ENCODE measurements at places on chromosomes 13 and 19.

GRCh38 chr19:20612711-20613316, 47.2 kb upstream of the ZNF737 start:
- DNase-seq: no peak

DNA sequence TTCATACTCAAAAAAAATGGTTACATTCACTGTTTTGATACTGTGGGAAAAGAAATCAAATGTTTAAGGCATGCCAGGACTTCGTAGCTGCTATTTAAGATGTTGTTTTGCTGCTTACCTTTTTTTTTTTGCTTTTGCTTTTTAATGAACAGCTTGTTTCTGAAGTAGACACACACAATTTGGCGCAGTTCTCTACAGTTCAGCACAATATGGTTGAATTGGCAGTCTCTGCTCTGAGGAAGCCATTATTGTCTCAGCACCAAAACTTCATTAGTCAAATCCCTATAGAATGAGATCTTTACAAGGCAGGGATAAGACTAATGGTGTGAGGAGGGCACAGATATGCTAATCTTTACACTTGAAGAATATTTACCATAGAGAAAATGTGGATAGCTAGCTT, 197.6 kb downstream of the SLITRK5 start:
- no peak for DNase-seq

DNA sequence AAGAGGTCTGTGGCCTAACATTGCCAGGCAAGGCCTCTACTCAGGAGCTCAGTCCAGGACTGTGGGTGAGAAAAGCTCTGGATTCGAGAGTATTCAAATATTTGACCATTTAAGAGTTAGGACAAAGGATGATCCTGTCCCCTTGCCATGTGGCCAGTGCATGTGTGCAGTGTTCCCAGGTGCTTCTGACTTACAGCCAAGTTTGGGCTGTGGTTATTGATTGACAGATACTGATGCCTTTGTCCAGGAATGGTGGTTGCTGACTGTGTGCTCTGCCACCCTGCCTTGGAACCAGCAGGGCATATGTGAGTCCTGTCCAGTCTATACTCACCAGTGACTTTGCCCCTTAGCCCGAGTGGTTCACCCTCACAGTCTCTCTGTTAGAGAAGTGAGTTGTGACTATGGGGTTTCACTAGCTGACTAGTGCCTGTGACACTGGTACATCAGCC, 51.9 kb downstream of the GARRE1 start:
- DNase-seq: no peak

- peak; percentile 58 for DNase-seq
Measured at GRCh38 chr19:10625003-10625761, at the start of gene SLC44A2. Gene SLC44A2 (plus strand): TSS chr19:10625553. CDS start chr19:10625634, 81 bp downstream.

GRCh38 chr13:98549006-98549727, 27.7 kb downstream of the STK24 start:
- DNase-seq: no peak

DNA sequence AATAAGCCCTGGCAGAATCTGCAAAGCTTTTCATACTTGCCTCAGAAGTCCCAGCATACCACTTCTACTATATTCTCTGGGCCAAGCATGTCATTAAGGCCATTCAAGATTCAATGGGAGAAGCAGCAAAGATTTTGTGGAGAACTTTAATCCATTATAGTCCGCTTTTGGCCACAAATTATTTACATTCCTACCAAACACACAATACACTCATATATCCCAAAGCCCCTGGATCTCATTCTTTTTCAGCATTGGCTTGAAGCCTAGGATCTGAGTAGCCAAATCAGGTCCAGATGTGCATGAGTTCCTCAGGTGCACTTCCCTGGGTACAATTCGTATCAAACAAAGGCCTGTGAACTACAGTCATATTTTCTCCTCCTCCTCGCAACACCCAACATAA, 203.4 kb downstream of the NDFIP2 start:
- DNase-seq: no peak

GRCh38 chr13:109485136-109485794, 301.1 kb downstream of the IRS2 start:
- no peak for DNase-seq

GRCh38 chr19:30667227-30667626, 295.0 kb downstream of the ZNF536 start:
- DNase-seq: no peak

- DNase-seq: no peak
Measured at GRCh38 chr13:74920361-74920760, 561.6 kb downstream of the TBC1D4 start.

GRCh38 chr13:86464193-86464592, 665.0 kb upstream of the SLITRK6 start:
- DNase-seq: peak; percentile 2

GRCh38 chr19:50814883-50815282, 8.7 kb downstream of the KLK1 start:
- DNase-seq: no peak

- DNase-seq: no peak
Measured at GRCh38 chr19:33395561-33396550, 22.3 kb downstream of the CEBPG start.

- peak; percentile 78 for DNase-seq
Measured at GRCh38 chr19:42450314-42450934, 7.7 kb upstream of the CXCL17 start.

DNA sequence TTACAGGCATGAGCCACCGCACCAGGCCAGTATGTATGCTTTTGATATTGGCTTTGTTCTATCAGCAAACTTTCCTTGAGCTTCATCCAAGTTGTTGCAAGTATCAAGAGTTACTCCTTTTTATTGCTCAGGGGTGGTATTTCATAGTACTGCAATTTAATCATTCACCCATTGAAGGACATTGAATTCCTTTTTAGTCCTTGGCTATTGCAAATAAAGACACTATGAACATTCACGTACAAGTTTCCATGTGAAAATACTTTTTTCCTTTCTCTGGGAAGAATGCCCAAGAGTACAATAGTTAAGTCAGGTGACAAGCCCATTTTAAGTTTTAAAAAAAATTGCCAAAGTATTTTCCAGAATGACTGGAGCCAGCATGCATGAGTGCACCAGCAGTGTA, 20.4 kb downstream of the CEACAM3 start:
- no peak for DNase-seq

DNA sequence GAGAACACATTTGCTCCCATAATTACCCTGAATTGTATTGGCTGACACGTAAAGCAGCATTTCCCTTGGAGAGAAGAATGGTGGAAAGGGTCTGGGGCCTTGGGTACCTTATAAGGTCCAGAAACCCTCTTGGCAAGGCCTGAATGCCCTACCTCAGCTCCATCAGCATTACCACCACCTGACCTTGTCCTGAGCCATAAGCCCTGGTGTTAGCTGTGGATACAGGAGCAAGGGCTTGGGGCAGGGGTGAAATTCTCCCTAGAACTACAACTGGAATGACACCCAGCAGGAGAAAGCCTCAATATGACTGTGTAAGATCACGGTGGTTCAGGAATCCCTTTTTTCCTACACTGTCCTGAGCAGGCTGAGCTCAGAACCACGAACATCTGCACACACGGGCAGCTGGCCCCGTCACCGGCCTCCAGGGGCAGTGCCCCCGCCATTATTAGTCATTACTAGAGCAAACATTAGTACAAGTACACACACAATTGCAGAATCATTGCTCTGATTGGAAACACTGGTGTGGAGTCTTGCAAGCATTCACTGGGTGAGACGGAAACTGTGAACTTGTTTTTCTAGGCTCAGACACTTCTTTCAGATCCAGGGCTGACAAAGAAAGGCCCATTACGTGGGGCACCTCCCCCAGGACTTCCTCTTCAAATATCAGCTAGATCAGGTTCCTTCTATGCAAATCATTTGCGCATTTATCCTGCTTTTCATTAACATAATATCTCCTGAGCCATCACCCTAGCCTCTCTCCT, 26.8 kb upstream of the MTIF3 start:
- peak; percentile 42 for DNase-seq

DNA sequence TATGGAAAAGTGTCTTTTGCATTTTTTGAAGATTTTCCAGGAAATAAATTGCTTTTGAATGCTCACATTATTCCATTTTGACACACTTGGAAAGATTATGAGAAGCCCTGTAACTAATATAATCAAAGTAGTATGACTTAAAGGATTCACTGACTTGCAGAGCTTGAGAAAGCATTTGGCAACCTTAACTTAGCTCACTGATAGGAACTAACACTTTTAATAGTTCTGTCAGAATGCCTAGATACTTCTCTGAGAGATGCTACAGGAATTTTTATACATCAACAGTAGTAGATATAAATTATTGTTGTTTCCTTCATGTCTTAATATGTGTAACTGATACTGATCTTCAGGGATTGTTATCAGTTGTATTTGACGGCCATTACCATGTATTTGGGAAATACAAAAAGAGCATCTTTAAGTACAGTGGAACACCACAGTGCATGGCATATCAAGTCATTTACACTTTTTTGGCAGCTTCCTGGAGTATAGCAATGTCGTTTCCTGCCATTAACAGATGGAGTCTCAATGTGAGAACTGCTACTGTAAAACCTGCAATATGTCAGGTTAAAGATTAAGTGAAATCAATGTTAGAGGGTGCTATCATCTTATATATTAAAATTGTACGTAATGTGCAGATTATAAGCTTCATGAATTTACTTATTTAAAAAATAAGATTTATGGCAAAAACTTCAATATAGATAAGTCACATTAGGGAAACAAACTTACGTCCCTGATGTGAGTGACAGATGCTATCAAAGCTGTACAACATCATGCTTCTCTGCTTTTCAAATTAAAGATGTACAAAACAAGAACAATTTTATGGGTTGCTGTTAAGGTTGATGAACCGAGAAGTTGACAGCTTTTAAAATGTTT, 1159.8 kb upstream of the MIR17HG start:
- no peak for DNase-seq

GRCh38 chr13:62014299-62014698, 598.6 kb upstream of the PCDH20 start:
- peak; percentile 77 for DNase-seq

- no peak for DNase-seq
Measured at GRCh38 chr13:46210362-46211083, 1.2 kb upstream of the LRRC63 start.

DNA sequence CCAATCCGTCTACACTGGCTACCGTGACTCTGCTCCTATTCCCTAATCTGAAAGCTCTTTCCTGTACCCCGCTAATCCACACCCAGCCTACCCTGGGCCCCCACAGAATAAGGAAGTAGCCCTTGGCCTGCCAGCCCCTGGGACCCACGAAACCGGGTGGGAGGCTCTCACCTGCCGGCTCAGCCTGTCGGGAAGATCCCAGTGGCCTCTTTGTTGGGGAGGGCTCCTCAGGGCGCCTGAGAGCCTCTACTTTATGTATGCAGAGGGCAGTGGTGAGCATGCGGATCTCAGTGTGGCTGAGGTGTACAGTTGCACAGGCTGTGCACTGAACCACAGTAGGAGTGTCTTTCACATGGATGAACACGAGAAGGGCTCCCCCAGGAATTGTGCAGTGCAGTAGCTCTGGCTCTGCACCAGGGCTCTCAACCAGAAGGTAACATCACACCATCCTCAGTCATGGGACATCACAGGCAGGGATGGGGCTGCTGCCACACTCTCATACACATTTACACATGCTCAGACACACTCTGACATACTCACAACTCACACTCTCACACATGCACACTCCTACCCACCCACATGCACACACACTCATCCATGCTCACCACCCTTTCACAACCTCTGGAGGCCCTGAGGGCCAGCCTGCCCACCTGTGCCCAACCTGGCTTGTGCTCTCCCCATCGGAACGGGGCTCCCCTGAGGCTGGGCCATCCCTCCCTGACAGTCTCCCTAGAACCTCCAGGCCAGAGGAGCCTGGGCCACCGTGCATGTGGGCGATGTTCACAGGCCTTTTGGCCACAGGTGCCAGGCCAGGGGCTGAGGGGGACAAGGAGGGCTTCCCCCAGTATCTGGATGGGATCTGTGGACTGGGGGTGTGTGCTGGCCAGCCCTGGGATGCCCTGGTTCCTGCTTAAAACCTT, 135.0 kb downstream of the URI1 start:
- no peak for DNase-seq

All from NCI-H1105 treated with DMSO at 0.1 percent for 48 hours (cell line).